CD4-positive, CD25-positive, alpha-beta regulatory T cell (primary cell): ENCODE measurements at places on chromosomes 7 and 10. TPM values are rescaled to one million over a fixed set of nuclear protein-coding genes. Genes with fewer than 3 reads are reported as not detected.

The PVRIG gene
- 46.3 TPM for total RNA-seq

The RADIL gene
- total RNA-seq = not detected

- no peaks in the 10 kb centered on the region for H3K27me3 ChIP-seq
- H3K4me3 ChIP-seq = no peak overlapping the region
- no peaks in the 10 kb centered on the region for H3K4me1 ChIP-seq
- DNase-seq = no peak
- no peaks in the 10 kb centered on the region for H3K36me3 ChIP-seq
Measured at GRCh38 chr10:70683601-70683934, 11.3 kb downstream of the ADAMTS14 start.

GRCh38 chr10:31320550-31321211, 1.7 kb downstream of the ZEB1 start:
- peak overlapping the region; percentile 97 for H3K27ac ChIP-seq
- peak; percentile 25 for DNase-seq
- H3K4me3 ChIP-seq = peak overlapping the region; percentile 94
- H3K27me3 ChIP-seq = no peaks in the 10 kb centered on the region
- no peaks in the 10 kb centered on the region for H3K36me3 ChIP-seq

- no peak for DNase-seq
- H3K4me1 ChIP-seq = no peaks in the 10 kb centered on the region
- H3K4me3 ChIP-seq = no peak overlapping the region
Measured at GRCh38 chr10:126187399-126187798, 200.9 kb downstream of the ADAM12 start.

DNA sequence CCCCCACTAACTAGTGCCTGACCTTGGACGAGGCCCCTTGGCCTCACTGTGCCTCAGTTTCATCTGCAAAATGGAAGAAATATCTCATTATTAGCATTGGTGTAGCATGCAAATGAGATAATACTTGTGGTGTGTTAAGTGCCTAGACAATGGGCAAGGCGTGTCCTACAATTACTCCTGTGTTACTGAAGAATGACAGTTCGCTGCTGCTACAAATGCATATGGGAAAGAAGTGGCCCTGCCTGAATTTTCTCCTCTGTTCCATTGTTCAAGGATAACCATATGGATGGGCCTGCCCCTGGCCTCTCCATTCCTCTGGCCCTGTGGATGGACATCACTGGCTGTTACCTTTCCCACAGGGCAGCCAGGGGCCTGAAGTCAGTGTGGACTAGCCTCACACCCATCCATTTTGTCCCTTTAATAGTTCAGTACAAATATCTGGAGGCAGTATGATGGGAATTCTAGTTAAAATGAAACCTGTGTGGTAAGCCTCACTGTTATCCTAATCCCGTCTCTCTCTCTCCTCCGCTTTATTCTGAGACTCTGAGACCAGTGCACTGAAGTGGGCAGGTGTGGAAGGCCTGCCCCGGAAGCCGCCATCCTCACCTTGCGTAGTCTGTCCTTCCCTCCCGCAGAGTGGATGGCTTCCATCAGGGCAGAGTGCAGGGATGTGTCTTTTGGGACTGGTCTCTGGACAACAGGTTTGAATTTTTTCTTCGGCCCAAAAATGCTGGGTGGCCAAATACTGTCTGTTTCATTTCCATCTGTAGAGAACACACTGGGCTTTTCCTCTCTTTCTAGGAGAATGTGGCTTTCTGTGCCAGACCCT, 244.6 kb upstream of the GRB10 start:
- no peaks in the 10 kb centered on the region for H3K27me3 ChIP-seq
- H3K36me3 ChIP-seq = no peaks in the 10 kb centered on the region
- no peak overlapping the region for H3K4me3 ChIP-seq
- no peak for DNase-seq
- H3K27ac ChIP-seq = no peak overlapping the region
- no peaks in the 10 kb centered on the region for H3K4me1 ChIP-seq

- H3K36me3 ChIP-seq = no peaks in the 10 kb centered on the region
- no peak overlapping the region for H3K27ac ChIP-seq
- no peak for DNase-seq
- no peaks in the 10 kb centered on the region for H3K4me1 ChIP-seq
Measured at GRCh38 chr10:18690541-18690940, 31.3 kb downstream of the ARL5B start.

GRCh38 chr10:35268323-35268722, 68.0 kb upstream of the CCNY start:
- no peak overlapping the region for H3K4me3 ChIP-seq
- DNase-seq = no peak
- no peaks in the 10 kb centered on the region for H3K4me1 ChIP-seq
- no peak overlapping the region for H3K27ac ChIP-seq
- H3K27me3 ChIP-seq = no peaks in the 10 kb centered on the region
